ENCODE measurements at places on chromosomes 11 and 22. TPM values are rescaled to one million over a fixed set of nuclear protein-coding genes. Genes with fewer than 3 reads are reported as not detected.

GRCh38 chr11:123161376-123162030, 33.5 kb downstream of the CLMP start:
- H3K36me3 ChIP-seq, result no peaks in the 10 kb centered on the region
- H3K4me3 ChIP-seq, result no peak overlapping the region
- H3K27me3 ChIP-seq, result no peaks in the 10 kb centered on the region
- DNase-seq, result no peak
- H3K4me1 ChIP-seq, result peaks cover 6% of the 10 kb centered on the region

DNA sequence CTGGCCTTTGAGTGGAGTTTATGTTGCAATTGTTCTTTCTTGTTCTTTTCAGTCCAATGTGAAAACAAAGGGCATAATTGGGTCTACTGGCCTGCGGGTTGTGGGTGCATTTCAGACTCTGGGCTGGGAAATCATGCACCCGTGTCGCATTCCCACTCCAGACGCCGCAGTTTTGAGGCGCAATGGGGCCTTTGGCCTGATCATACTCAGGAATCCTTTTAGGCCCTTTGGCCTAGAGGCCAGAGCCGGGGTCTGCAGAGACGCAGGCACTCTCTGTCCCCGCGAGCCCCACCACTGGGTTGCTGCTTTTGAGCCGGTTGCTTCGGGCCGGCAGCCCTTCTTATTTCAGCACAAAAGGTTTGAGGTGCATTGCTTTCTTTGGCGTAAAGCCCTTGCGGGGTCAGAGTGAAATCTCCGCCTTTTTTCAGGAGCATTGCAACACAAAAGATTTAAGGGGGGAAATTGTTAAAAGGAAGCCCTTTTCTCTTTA, 48.4 kb upstream of the DBX1 start:
- H3K36me3 ChIP-seq, result no peaks in the 10 kb centered on the region
- H3K4me1 ChIP-seq, result no peaks in the 10 kb centered on the region
- peaks cover 12% of the 10 kb centered on the region for H3K27me3 ChIP-seq
- H3K27ac ChIP-seq, result no peak overlapping the region
- DNase-seq, result no peak
- H3K4me3 ChIP-seq, result no peak overlapping the region

GRCh38 chr11:101129203-101129943, at the start of gene PGR:
TSS of gene PGR (minus strand) at chr11:101129813. CDS start at chr11:101129070, 743 bp downstream.
- H3K4me1 ChIP-seq, result no peaks in the 10 kb centered on the region
- DNase-seq, result no peak
- no peak within 1 kb of the TSS for H3K27ac ChIP-seq
- H3K27me3 ChIP-seq, result peaks cover 8% of the 10 kb centered on the region
- H3K4me3 ChIP-seq, result no peak within 1 kb of the TSS

DNA sequence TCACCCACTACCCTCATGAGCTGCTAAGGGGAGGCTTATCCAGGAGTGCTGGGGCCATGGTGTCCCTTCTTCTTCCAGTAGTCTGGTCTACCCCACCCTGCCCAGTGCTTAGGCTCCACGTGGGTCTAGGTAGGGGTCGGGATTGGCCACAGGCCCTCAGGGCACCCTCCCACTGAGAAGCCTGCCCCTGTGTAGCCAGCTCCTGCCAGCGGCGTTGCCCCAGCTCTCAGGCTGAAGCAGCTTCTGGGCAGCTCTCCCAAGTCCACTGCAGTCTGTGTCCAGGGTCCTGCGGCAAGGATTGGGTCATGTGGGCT, 24.0 kb upstream of the RIC3 start:
- no peak overlapping the region for H3K4me3 ChIP-seq
- DNase-seq, result no peak
- no peaks in the 10 kb centered on the region for H3K4me1 ChIP-seq

- H3K4me1 ChIP-seq, result no peaks in the 10 kb centered on the region
- H3K36me3 ChIP-seq, result no peaks in the 10 kb centered on the region
- H3K27ac ChIP-seq, result no peak overlapping the region
- DNase-seq, result no peak
These were observed 338.3 kb downstream of the TBC1D22A start for GRCh38 chr22:47100646-47101200.

DNA sequence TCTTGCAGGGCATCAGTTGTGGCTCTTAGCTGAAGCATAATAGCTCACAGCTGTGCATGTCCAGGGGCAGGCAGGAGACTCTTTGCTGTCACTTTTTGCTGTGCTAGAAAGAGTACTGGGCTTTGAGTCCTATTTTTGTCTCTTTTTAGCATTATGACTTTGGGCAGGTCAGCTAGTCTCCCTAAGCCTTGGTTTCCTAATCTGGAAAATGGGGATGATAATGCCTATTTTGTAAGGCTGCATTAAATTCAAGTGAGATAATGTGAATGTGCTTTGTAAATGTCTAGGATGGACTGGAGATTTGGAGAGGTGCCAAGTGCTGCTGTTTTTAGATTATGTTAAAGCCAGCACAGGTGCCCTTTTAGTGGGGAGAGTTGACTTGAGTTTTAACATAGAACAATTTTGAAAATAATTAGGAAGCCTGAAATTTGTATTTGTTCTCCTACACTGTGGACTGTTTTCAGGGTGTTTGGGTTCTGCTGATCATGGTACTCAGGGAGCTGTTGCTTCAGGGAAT, 19.1 kb downstream of the CABIN1 start:
- H3K4me3 ChIP-seq, result no peak overlapping the region
- H3K27ac ChIP-seq, result no peak overlapping the region
- no peak for DNase-seq
- peaks cover 6% of the 10 kb centered on the region for H3K36me3 ChIP-seq

DNA sequence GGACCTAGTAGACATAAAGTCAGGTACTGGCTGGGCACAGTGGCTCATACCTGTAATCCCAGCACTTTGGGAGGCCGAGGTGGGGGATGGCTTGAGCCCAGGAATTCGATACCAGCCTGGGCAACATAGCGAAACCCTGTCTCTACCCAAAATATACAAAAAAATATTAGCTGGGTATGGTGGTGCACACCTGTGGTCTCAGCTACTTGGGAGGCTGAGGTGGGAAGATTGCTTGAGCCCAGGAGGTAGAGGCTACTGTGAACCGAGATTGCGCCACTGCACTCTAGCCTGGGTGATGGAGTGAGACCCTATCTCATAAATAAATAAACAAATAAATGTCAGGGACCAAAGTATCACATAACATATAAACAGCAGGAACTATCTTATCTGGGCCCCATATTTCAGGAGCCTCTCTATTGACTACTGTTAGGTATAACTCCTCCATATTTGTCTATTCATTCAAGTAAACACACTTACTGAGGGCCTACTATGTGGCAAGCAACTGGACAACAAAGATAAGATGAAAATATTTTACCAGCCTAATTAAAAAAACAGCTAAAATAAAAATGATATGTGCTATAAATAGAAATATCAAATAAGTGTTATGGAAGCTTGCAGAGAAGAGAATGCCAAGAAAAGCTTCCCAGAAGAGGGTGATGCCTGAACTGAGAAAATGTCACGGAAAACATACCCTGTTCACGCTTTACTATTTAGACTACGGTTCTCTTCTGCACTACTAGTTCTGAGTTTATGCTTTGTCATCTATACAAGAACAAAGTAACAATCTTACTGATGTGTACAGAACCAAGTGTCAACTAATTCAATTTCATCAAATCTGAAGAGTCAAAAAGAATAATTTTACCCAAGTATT, 2.0 kb downstream of the NUP98 start:
- peaks cover 45% of the 10 kb centered on the region for H3K4me1 ChIP-seq
- H3K27ac ChIP-seq, result peak overlapping the region; percentile 99
- H3K36me3 ChIP-seq, result peaks cover 20% of the 10 kb centered on the region
- DNase-seq, result no peak
- H3K27me3 ChIP-seq, result no peaks in the 10 kb centered on the region

DNA sequence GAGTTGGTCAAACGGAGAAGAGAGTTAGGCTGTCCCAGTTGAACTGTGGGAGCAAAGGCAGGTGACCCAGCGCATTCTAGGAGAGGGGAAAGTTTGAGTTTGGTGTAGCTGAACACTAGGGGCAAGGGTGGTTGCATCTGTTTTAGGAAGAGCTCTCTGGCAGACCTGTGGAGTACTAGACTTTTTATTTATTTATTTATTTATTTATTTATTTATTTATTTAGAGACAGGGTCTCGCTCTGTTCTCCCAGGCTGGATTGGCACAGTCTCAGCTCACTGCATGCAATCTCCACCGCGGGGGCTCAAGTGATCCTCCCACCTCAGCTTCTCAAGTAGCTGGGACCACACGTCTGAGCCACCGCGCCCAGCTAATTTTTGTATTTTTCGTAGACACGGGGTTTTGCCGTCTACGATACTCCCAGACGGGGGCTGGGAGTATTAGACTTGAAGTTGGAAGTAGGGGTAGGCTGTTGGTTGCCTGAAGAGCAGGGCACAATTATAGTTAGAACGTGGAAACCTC, 950 bp upstream of the ACER3 start:
- no peaks in the 10 kb centered on the region for H3K27me3 ChIP-seq
- no peak overlapping the region for H3K4me3 ChIP-seq
- no peaks in the 10 kb centered on the region for H3K36me3 ChIP-seq

DNA sequence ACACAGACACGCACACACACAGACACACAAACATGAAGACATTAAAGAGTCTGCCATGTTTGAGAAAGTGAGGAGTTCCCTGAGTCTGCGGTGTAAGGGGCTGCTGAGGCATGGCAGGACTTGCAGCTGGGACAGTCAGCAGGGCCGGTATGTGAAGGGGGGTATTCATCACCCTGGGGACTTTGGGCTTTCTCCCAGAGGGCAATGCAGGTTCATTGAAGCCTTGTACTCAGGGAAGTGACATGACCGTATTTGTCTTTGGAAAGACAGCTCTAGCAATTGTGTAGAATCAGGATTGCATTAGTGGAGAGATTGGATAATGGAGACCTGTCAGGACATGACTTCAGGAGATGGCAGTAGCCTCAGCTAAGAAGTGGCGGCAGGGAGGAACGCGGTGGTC, 9.4 kb upstream of the ADAMTS8 start:
- H3K36me3 ChIP-seq, result no peaks in the 10 kb centered on the region
- H3K4me3 ChIP-seq, result no peak overlapping the region
- H3K27me3 ChIP-seq, result no peaks in the 10 kb centered on the region
- peaks cover 12% of the 10 kb centered on the region for H3K4me1 ChIP-seq
- no peak for DNase-seq

GRCh38 chr11:12744826-12745502, 70.7 kb downstream of the TEAD1 start:
- H3K27me3 ChIP-seq, result no peaks in the 10 kb centered on the region
- no peaks in the 10 kb centered on the region for H3K36me3 ChIP-seq
- H3K4me3 ChIP-seq, result no peak overlapping the region
- H3K4me1 ChIP-seq, result no peaks in the 10 kb centered on the region
- no peak overlapping the region for H3K27ac ChIP-seq
- DNase-seq, result no peak

GRCh38 chr11:64624883-64625481, 34.0 kb downstream of the SLC22A12 start:
- H3K27ac ChIP-seq, result no peak overlapping the region
- no peak for DNase-seq
- H3K27me3 ChIP-seq, result no peaks in the 10 kb centered on the region
- H3K4me1 ChIP-seq, result peaks cover 4% of the 10 kb centered on the region
- no peak overlapping the region for H3K4me3 ChIP-seq

- H3K4me1 ChIP-seq, result no peaks in the 10 kb centered on the region
- no peaks in the 10 kb centered on the region for H3K36me3 ChIP-seq
- H3K27me3 ChIP-seq, result no peaks in the 10 kb centered on the region
- no peak overlapping the region for H3K4me3 ChIP-seq
These were observed 16.6 kb downstream of the TRIM29 start for GRCh38 chr11:120121336-120121735.

- DNase-seq, result no peak
- H3K4me3 ChIP-seq, result no peak overlapping the region
- H3K27me3 ChIP-seq, result no peaks in the 10 kb centered on the region
- no peak overlapping the region for H3K27ac ChIP-seq
These were observed 34.2 kb upstream of the VPREB1 start for GRCh38 chr22:22210375-22210774.

- H3K4me1 ChIP-seq, result peaks cover 44% of the 10 kb centered on the region
- H3K27me3 ChIP-seq, result no peaks in the 10 kb centered on the region
- peak overlapping the region; percentile 81 for H3K27ac ChIP-seq
- H3K4me3 ChIP-seq, result peak overlapping the region; percentile 57
These were observed 799 bp downstream of the CCDC88B start for GRCh38 chr11:64340671-64341335.

DNA sequence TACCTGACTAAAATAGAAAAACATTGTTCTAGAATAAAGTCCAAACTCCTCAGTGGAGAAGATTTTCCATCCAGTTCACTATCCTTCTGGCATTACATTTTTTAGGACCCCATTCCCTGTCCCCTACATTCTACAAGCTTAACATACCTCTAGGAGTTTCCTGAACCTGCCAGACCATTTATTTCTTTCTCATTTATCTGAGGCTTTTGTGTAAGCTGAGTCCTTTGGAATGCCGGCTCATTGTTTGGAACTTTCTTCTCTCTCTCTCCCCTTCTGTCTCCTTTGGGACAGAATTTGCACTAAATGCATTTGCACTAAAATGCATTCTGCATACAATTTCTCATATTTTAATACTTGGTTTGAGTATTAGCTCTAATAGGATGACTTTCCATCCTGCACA, 393.0 kb upstream of the ANO3 start:
- no peak overlapping the region for H3K4me3 ChIP-seq
- H3K27ac ChIP-seq, result no peak overlapping the region
- no peaks in the 10 kb centered on the region for H3K4me1 ChIP-seq

DNA sequence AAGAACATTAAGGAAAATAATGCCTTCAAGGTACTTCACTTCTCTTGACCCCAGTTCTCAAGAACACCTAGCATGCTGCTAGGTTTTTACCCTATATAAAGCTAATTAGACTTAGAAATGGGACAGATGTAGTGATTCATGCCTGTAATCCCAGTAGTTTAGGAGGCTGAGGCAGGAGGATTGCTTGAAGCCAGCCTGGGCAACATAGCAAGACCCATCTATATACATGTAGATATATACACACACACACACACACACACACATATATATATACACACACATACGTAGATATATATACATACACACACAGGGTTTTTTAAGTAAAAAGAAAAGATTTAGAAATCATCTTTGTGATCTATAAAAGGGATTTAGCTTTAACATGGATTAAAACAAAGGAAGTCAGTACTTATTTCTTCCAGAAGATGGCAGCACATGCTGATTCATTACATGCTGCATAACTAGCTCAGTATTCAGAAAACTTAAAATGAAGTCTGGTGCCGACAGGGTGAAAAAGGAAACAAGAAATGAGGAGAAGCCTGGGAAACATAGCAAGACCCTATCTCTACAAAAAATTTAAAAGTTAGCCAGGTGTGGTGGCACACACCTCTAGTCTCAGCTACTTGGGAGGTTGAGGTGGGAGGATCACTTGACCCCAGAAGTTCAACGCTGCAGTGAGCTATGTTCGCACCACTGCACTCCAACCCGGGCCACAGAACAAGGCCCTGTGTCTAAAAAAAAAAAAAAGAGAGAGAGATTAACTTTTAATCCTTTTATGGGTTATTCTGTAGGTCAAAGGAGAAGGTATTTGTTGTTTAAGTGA, 28.5 kb upstream of the RBX1 start:
- peaks cover 16% of the 10 kb centered on the region for H3K36me3 ChIP-seq
- peak; percentile 63 for DNase-seq
- peaks cover 4% of the 10 kb centered on the region for H3K4me1 ChIP-seq
- H3K27ac ChIP-seq, result no peak overlapping the region
- H3K27me3 ChIP-seq, result no peaks in the 10 kb centered on the region

PATE2 gene
- not detected for total RNA-seq

TYR gene
- not detected for total RNA-seq

STK33 gene
- not detected for total RNA-seq

Measured in CD4-positive, alpha-beta memory T cell (primary cell).